ENCODE measurements at places on chromosomes 7 and 10.

- no peak for DNase-seq
These were observed 409.5 kb downstream of the GLRX3 start for GRCh38 chr10:130545697-130546096.

- DNase-seq: no peak
These were observed 162.3 kb downstream of the ZNF33B start for GRCh38 chr10:42476101-42476500.

DNA sequence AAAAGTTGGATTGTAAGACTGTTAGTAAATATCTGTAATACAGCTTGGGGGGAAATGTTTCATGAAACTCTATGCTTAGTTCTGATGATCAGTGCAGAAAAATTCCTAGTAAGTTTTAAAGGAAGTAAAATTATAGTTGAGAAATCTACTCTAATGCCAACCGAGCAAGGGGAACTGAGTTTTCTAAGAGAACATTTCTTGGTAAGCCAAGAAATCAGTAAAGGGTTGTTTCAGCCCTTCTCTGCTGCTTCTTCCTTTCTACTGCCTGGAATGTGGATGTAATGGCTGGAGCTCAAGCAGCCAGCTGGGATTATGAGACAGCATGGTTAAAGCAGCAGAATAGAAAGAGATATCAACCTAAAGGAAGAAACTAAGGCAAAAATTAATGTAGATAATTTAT lies 15.9 kb upstream of the AKR1B1 start:
- no peak for DNase-seq

DNA sequence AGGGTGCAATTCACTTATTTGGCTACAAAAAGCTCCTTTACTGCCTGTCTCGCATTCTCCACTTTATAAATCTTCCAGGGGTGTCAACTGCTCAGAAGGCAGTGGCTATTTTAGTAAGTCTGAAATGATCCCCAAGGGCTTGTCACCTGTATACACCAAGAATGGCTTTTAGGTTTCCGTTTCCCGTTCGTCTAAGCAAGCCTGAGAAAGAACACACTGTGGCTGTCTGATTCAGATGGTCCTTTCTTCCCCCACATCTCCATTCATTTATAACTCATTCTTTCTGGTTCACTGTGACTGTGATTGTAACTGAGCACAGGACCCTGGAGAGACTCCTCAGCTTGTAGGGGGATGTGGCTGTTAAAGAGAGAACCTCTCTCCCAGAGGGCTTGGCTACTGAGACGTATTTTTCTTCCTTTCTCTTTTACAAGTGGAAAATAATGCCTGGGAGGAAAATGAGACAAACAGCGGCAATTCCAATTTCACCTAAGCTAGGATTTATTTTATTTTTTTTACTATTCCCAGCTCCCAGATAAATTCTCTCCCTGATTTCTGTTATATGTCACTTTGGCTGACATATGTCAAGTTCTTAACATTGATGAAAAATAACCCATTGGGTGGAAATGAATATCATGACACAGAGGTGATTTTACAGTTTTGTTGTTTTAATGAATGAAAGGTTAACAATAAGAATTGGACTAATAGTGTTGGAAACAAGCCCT lies 129.3 kb downstream of the FAM107B start:
- DNase-seq: no peak

- peak; percentile 19 for DNase-seq
These were observed 129.7 kb downstream of the SAMD9 start for GRCh38 chr7:92988051-92988450.

- no peak for DNase-seq
These were observed 141.4 kb downstream of the VTI1A start for GRCh38 chr10:112588225-112588990.

DNA sequence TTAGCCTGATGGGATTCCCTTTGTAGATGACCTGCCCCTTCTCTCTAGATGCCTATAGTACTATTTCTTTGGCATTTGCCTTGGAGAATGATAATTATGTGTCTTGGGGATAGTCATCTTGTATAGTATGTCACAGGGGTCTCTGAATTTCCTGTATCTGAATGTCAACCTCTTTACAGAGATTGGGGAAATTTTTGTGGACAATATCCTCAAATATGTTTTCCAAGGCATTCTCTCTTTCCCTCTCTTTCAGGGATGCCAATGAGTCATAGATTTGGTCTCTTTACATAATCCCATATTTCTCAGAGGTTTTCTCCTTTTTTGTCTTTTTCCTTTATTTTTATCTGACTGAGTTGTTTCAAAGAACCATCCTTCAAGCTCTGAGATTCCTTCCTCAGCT lies 99.4 kb downstream of the CTNNA3 start:
- no peak for DNase-seq

GRCh38 chr7:144503215-144503614 lies 99.7 kb upstream of the NOBOX start:
- DNase-seq: no peak

DNA sequence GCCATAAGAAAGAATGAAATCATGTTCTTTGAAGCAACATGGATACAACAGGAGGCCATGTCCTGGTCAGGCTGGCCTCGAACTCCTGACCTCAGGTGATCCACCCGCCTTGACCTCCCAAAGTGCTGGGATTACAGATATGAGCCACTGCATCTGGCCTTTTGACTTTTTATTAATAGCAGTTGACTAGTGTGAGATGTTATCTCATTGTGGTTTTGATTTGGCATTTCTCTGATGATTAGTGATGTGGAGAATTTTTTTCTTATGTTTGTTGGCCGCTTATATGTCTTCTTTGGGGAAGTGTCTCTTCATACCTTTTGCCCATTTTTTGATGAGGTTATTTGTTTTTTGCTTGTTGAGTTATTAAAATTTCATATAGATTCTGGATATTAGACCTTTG lies 400.9 kb downstream of the SUGCT start:
- no peak for DNase-seq

DNA sequence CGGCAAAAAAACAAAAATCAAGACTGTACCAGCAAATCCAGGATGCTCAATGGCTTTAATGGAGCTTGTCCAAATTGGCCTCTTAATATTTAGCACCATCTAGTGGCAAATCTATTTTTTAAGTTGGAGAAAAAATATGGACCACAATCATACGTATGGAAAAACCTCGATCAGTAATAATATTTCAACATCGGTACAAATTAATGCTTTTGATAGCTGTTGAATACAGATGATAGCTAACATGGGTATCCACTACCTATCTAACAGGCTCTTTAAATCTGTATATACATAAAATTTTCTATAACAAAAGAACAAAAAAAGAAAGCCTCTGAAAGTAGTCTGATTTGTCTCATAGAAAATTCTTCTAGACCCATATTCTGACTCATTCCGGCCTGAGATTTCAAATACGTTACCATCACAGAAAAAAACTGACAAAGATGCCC lies 29.2 kb downstream of the COA1 start:
- DNase-seq: peak; percentile 68

DNA sequence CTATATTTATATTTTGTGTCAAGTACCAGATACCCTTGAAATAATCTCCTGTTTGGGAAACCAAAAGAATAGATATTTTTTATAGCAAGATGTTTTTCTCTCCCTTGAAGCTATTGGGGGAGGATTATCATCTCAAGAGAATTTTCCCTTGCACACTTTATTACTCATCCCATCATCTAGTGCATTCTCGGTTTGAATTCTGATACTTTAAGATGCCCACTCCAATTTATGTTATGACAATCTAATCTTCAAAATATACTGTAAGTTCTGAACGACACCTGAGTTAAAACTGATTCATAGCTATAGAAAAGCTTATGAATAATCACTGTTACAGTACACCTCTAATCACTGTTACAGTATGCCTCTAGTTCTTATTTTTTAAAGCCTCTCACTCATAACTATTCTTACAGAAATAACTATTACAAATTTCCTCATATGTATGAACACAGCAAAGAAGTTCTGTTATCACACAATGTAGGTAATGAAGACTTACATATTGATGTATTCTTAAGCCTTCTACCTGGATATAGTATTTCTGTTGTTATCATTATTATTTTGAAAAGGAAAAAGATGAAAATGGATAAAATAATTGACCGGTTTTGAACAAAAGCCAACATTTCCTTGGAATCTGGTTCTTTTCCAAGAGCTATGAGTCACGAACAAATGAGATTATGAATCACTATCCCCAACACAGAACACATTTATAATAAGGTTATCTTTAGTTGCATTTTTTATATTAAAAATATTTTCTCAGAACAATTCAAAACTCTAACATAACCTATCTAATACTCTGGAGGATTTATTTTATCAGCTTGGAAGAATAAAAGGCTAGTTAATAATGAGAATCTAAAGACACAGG lies 72.3 kb upstream of the FAM13C start:
- no peak for DNase-seq

GRCh38 chr10:84397735-84398144 lies 69.4 kb downstream of the CCSER2 start:
- no peak for DNase-seq

DNA sequence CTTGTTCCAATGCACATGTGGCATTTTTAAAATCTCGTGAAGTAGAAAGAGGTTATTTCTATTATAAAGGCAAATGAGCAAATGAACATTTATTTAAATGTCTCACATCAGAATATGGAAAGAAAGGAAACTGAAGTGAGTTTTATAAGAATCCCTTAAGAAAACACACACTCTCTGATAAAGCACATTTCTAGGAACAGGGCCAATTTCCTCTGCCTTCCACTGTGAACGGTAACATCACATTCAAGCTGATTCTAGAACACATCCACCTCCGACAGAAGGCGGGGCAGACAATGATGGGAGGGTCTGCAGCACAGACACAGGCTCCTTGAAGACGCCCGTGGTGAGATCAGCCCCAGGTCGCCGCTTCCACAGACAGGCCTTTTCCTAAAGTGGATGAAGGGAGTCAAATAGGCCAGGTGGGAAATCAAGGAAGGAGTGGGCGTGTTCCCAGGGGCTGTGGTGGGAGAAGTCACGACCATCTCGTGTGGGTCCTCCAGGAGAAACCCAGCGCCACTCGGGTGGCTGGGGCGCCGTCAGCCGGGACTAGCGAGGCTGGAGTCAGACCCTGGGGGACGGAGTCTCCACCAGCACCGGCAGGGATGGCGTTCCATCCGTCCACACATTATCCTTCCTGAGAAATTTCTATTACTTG lies 31.1 kb downstream of the PITRM1 start:
- DNase-seq: no peak

DNA sequence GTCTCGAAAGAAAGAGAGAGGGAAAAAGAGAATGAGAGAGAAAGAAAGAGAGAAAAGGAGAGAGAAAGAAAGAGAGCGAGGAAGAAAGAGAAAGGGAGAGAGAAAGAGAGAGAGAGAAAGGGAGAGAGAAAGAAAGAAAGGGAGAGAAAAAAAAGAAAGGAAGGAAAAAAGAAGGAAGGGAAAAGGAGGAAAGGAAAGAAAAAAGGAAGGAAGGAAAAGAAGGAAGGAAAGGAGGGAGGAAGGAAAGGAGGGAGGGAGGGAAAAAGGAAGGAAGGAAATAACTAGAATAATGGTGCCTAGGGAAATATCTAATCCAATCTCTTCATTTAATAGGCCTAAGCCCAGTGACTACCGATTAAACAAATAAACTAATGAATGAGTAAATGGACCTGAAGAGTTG lies 85.4 kb upstream of the LYZL1 start:
- DNase-seq: no peak

DNA sequence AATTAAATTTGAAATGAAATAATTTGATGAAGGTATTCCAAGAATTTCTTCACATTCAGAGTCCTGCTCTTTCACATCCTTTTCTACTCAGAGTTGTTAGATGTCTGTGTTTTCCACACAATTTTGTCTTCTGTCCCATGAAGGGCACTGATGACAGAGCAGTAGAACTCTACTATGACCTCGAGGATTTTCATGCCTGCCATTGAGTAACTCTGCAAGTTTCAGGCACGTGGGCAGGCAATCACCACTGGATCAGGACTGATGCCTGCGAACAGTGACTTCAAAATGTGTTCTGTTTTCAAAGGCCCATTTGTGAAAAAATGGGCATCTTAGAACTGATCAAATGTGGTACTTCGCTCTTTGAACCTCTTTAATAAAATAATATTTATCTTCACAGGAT lies 91.1 kb downstream of the CDK6 start:
- no peak for DNase-seq

GRCh38 chr7:102288285-102288930 lies 1.7 kb downstream of the SH2B2 start:
- DNase-seq: peak; percentile 62

- peak; percentile 41 for DNase-seq
These were observed 60.2 kb downstream of the CHST15 start for GRCh38 chr10:124032971-124033886.

- DNase-seq: peak; percentile 52
These were observed 97.6 kb upstream of the ZNF438 start for GRCh38 chr10:31129271-31129670.

- peak; percentile 83 for DNase-seq
These were observed 6.9 kb upstream of the CREB3L2 start for GRCh38 chr7:138008588-138009349.

DNA sequence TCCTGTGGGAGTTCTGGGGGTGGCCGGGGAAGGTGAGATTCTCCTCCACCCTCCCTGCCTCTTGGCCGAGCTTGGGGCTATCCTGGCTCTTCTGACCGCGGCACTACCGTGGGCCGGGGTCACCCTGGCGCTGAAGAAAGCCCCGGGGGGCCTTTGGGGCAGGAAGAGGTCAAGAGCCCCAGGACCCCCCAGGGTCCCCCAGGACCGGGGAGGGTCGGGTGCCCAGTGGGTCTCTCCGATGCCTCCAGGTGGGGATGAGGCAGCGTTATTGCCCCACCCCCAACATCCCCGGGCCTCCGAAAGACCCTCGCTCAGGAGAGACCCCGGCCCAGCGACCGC lies 439 bp upstream of the KNDC1 start:
- no peak for DNase-seq

DNA sequence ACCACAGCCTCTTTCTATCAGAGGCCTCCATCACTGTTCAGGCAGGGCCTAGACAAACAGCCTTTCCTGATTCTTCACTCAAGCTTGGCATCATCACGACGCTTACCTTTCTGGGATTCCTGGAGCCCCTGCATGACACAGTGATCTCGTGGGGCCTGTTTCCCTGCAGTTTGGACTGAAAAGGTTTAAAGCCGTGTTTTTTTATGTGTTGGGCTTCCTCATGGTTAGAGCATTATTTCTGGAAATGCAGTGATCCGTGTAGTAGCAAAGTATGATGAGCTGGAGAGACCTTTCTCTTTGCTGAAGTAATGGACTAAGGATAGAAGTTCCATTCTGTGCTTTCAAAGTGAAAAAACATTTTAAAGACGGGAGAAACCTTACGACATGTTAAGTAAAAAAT lies 169.1 kb downstream of the BMPER start:
- no peak for DNase-seq
